ENCODE measurements at places on chromosomes 16 and 17.
A peak's percentile ranks its signal among the peaks of the same experiment; 100 is the strongest.

GRCh38 chr17:75459590-75460267 lies 3.3 kb downstream of the TMEM94 start:
- no peak for DNase-seq

- DNase-seq = no peak
Measured at GRCh38 chr17:10635290-10635689, 21.8 kb downstream of the MYH3 start.

DNA sequence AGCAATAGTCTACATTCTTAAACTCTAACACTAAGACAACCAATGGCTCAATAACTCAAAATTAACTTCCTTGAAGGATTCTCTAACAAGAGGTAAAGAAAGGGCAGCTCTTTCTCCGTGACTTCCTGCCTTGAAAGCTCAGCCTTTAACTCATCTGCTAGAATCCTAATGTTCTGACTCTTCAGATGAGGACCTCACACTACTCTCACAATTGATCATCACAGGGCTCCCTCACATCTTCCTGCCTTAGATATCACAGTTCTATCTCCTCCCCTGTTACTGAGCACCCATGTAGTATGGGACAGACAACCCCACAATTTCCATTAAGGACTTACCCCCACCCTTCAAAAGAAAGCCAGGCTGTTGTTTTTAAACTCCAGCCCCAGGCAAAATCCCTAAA lies 33.5 kb downstream of the SMURF2 start:
- no peak for DNase-seq

- no peak for DNase-seq
Measured at GRCh38 chr17:27591986-27592385, 39.0 kb upstream of the LGALS9 start.

DNA sequence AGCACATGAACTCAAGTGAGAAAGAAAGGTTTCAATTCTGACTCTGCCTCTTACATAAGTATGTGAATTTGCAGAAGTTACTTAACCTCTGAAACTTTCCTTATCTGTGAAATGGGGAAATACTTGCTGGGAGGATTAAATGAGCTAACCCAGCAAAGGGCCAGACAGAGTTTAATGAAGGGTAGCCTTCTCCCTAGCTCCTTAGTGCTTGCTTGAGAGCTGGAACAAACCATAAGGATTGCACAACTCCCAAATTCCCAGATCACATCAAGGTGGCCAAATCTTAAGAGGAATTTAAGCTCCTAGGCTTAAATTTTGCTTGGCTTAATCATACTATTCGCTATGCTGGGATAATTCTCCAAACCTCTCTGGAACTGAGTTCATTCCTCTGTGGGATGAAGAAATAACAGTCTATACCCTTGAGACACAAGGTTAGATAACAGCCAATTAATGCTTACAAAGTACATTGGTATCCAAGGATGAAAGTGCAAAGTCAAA lies 11.8 kb upstream of the WSB1 start:
- no peak for DNase-seq

DNA sequence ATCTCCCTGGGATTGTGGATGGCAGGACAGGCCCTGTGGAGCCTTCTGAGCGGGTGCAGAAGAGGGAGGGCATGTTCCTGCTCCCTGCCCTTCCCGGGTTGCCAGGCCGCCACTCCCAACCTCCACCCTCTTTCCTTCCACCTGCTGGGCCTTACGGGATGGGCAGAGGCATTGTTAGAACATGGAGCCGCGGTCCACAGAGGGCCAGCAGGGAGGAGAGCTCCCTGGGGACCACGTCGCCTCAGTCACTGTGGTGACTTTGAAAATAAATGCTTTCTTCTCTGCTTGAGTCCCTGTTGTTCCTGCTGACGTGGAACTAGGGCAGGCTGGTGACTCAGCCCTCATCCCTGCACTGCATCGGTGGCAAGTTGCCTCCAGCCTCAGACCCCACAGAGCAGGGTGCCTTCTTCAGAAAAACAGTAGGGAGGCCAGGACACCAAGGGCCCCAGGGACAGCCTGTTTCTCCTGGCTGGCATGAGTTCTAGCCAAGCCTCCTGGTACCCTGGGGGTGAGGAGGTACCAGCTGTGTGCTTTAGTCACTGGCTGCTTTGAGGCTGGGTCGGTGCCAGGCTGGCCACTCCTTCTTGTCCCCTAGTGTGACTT lies 224.9 kb downstream of the SEC14L1 start:
- no peak for DNase-seq

GRCh38 chr17:72305472-72305871 lies 184.7 kb downstream of the SOX9 start:
- DNase-seq = no peak

- DNase-seq = no peak
Measured at GRCh38 chr17:17809531-17810083, 27.2 kb downstream of the SREBF1 start.

DNA sequence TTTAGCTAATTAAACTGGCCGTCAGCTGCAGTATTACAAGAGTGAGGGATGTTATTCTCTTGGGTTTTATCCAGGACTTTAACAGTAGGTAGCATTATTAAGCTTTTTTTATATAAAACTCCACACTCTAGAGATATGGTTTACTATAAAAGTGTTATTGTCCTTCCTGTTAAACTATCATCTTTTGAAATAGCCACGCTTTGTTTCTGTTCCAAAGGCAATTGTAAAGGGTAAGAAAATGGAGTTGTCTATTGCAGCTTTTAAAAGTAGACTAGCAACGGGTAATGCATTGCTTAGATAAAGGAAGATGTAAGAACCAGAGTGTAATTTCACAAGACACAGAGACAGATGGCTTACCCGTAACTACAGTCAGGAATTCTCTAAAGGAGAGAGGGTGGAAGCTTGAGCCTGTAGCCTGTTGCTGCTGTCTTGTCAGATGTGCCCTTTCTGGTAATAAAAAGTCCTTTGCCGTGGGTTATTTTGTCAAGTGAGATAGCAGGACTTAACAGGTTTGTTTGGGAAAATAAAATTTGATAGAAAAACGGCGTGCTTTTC lies 56.4 kb downstream of the WWOX start:
- no peak for DNase-seq

GRCh38 chr16:3799354-3799753 lies 81.2 kb downstream of the CREBBP start:
- DNase-seq = no peak

DNA sequence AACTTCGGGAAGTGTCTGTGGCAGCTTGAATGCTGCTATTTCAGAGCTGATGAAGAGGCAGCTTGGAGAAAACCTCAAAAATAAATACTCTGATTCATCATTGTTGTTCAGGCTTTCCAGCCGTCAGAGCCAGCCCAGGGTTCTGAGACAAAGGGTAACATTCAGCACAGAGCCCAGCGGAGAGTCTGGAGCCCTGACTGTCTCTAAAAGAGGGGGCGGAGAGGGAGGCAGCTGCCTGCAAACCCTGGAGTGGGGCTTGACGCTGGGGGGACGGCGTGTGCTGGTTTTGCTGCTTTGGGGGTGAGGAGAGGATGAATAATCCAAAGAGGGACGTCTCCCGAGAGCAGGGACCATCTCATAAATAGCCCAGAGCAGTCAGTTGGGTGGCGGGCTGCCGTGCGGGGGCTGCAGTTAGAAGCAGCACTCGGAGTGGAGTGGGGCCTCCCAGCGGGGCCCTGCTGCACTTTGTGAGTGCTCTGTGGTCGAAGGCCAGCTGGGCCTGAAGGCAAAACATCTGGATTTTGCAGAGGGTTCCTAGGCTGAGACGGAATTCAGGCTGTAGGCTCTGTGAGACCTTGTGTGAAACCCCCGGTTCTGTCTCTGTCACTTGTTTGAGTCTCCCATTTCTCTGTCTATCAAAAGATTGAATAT lies 237.8 kb downstream of the PRKCA start:
- no peak for DNase-seq

DNA sequence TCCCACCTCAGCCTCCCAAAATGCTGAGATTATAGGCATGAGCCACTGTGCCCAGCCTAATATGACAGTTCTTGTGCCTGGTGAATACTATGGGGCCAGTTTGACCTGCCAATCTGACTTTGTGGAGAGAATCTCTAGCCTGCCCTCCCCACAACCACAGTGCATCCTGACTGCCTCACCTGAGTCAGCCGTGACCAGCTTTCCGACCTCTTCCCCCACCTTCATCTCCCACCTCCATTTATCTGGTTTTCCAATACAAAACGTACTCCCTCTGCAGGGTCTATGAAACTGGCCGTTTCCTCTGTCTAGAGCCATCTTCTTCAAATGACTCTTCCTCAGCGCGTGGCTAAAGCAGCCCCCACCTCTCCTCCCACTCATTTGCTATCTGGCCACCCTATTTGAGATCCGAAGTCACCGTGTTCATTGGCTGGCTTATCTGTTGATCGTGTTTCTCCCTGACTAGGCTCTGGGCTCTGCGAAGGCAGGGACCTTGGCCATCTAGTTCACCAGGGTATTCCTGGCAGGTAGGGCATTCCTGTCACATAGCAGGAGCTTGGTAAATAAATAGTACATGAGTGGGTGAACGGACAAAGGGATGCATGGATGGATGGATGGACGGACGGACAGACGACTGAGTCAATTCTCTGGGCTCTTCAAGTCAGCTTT lies 22.3 kb upstream of the PLLP start:
- no peak for DNase-seq

DNA sequence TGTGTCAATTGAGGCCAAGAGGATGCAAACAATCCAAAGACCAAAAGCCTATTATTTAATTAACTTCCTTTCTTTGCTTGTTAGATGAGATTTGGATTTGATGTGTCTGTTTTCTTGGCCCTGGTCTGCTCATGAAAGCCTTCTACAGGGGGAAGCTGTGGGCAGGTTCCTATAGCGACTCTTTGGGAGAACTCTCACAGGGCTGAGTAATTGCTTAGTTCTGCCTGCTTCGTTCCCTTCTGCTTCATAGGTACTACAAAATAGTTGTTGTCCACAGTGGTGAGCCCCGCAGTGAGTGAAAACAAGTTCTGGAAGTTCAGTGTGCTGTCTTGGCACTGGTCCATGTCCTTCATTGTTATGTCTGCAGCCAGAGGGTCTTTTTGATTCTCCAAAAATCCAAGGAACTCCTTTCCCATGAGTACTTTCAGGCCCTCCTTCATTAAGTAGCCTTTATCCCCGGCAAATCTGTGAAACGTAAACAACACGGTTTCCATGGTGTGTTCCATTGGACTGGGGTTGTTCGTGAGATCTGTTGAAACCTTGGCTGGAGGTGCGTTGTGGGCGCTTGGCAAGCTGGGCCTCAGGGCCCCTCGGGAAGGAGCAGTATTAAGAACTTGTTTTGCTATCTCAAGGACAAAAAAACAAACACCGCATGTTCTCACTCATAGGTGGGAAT lies 30.0 kb upstream of the ANKRD40CL start:
- DNase-seq = no peak

DNA sequence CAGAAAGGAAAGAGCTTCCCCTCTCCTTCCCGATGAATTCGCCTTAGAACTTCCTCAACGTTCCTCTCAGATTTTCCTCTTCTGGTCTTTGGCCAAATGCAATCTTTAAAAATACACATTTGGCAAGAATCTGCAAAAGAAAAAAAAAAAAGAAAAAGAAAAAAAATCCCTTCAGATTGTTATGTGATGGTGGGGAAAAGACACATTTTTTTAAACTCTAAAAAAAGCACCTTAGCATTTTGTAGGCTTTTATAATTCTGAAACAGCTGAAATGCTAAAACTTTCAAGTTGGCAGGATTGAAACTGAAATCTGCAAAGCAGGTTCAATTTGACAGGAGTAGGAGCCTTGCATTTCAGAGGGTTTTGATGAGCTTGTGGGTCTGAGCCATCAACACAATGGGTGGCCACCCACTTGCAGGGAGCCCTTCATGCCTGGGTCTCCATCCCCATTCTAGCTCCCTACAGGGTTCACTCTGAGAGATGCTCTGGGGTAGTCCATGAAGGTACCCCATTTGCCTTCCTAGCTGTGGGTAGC lies 33.1 kb downstream of the CACNG3 start:
- DNase-seq = no peak

GRCh38 chr17:65830356-65830755 lies 268.9 kb upstream of the AXIN2 start:
- no peak for DNase-seq

DNA sequence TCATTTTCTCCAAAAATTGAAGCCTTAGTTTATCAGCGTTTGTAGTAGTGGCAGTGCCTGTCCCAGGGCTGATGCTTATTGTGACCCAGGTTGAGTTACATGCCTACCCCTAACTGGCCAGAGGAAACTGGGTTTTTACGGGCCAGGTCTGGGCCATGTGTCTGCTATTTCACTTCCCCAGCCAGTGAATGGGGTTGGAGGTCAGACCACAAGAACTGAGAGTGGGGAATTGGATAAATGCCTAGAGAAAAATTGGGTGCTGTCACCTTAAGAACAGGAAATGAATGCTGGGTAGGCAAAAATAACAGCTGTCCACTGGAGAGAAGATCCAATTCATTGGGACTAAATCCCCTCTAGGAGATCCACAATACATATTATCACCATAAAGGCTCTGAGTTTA lies 5.2 kb downstream of the ADPRM start:
- DNase-seq = no peak

GRCh38 chr16:84239141-84239769 lies 557 bp downstream of the KCNG4 start:
- no peak for DNase-seq

- no peak for DNase-seq
Measured at GRCh38 chr17:70869402-70870085, 700.2 kb downstream of the KCNJ2 start.

DNA sequence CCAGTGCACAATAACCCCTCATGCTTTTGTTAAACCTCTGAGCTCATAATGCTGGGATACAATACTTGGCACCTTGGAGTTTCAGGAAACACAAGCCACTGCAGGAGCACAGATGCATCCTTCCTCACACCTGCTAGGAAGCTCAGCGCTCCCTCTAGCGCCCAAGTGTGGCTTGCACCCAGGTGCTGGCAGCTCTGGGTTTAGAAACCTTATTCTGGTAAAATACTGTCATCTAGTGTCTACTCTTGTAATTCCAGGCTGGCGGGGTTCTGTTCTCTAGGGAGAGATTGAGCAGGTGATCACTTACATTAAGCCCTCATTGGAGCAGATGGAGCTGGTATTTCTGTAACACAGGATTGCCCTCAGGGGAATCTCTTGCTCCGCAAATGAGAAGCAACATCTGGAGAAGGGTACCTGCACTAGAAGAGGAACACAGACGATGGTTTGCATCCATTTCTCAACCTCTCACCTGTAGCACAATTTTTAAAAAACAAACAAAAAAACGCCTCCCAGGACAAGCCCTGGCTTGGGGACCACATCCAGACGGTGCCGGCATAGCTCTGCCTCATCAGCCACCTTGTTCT lies 1.5 kb downstream of the CCL1 start:
- DNase-seq = peak; percentile 58

DNA sequence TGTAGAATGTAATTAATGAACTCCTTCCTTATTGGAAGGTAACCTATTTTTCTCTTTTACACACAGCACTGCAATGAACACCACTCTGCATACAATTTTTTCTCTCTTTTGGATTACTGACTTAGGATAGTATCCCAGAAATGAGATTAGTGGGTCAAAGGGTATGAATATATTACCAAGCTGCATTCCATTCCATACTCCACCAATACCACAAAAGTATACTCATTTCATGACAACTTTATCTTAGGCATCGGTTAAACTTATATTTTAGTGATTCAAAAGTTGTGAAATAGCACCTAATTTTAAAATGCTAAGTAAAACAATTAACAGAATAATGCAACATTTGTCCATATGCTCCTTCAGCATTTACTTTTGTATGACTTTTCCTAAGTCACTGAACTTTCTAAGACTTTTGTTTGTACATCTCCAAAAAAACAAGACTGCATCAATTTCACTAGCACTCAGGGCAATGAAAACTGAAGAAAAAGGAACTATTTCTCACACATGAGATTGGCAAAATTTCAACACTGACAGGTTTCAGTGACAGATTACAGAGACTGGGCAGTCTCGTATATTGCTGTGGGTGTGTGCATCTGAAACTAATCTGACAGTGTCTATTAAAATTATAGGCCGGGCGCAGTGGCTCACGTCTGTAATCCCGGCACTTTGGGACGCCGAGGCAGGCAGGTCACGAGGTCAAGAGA lies 32.1 kb downstream of the HELZ start:
- no peak for DNase-seq

Measured in stimulated activated CD4-positive, alpha-beta T cell treated with anti-CD3 and anti-CD28 coated beads, Interleukin-12 subunit alpha, Interleukin-12 subunit beta, amount 100 ng/mL, for 4 hours (primary cell).